Right renal cortex interstitium (tissue), 3 donors: ENCODE measurements at places on chromosomes 7 and 10. TPM values are rescaled to one million over a fixed set of nuclear protein-coding genes. Genes with fewer than 3 reads are reported as not detected.

The ITIH2 gene
- polyA plus RNA-seq: 0.19 TPM

- no peak for DNase-seq
Observed at GRCh38 chr7:151124481-151124880, 38.2 kb downstream of the AGAP3 start.

- no peak for DNase-seq
Observed at GRCh38 chr7:152144557-152145245, 119.2 kb downstream of the GALNT11 start.

DNA sequence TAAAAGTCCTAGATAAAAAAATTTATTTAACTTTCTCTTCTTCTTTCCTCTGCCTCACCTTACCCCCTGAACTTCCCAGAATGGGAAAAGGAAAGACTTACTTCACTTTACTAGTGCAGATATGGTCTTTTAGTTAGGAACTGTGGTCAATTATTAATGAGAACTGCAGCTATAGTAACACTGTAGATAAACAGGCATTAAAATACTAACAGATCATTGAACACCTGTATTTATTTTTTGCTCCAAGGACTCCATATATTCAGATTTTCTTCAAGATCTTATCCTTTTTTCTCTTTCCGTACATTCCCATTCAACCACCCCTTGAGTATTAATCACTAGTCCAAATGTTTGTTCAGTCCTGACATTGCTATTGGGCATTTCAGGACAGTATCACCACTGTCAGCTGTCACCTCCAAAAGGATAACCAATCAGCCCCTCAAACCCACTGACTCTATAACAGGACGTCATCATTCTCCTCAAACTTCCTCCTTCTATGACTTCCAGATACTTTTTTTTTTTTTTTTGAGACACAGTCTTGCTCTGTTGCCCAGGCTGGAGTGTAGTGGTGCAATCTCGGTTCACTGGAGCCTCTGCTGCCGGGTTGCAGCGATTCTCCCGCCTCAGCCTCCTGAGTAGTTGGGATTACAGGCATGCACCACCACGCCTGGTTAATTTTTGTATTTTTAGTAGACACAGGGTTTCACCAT lies 4.2 kb downstream of the CPVL start:
- peak; percentile 14 for DNase-seq

DNA sequence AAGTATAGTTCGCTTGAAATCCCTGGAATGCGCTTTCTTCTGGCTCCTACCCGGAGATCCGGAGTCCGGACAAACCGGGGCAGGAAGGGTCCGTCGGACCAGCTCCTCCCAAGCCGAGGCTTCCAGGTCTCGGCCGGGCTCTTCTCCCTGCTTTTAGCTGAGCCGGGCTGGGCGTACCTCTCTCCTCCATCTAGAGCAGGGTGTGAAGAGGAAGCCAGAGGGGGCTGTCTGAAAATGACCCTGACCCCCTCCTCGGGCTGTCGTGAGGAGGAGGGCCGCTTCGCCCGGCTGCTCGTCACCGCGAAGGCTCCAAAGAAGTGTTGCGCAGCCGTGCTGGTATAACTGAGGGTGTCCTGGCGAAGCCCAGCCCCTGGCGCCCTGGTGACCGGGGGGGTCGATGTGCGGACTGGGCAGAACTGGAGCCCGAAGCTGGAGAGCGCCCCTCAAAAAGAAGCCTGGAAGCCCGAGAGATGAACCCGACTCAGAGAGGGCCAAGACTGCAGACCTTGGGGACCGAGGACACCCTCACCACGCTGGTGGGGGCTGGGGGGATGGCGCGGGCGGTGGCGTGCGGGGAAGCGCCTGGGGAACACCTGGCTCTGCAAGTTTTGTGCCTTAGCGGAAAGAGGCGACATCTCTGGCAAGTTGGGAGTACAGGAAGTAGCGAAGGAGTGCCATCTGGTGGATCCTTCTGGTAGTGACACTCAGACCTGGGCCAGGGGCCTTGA lies 5.7 kb downstream of the KAZALD1 start:
- no peak for DNase-seq

The CDH23 gene
- 0.96 TPM for polyA plus RNA-seq

GRCh38 chr7:129832701-129833227 lies 120.0 kb downstream of the UBE2H start:
- DNase-seq: no peak

The TPK1 gene
- polyA plus RNA-seq: 10.9 TPM

DNA sequence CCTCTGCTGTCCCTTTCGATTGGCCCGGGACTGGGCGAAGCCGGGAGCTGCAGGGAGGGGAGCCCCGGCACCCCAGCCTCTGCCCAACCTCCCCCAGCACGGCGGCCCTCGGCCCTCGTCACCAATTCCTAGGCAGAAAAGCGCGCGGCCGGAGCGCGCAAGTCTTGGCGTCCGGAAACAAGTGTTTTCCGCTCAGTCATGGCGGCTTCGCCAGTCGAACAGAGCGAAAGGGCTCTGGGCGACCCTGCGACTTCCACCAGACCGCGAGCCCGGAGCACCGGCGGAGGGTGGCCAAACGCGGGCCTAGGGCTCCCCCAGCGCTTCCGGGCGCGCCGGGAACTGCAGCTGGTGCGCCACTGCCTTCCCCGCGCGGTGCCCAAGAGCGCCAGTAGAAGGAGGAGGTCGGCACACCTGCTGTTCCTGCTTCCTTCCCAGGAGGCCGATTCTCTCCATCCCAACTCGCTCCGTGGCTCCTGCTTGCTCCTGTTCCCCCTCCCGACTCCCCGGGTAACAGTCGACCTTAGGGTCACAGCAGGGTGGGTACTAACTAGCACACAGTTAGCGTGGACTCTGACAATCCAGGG lies 729.9 kb downstream of the ZWINT start:
- DNase-seq: peak; percentile 48

DNA sequence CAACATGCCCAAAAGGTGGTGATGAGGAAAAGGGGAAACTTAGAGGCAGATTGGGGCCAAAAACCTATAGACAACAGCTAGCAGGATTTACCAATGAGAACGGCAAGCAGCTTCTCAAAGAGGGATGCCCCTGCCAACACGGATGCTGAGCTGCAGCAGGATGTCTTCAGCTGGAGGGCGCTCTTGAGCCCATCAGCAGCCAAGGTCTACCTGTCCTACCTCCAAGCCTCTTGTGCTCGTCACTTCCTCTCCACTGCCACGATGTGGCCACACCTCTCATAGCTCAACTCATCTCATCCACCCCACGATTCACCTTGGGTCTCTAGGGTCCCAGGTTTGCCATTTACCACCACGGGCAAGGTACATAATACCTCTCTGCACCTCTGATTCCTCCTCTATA lies 36.5 kb downstream of the DLG5 start:
- no peak for DNase-seq

The ACHE gene
- polyA plus RNA-seq: 3.2 TPM

- DNase-seq: no peak
Observed at GRCh38 chr10:101008823-101009423, 9.3 kb downstream of the LZTS2 start.

DNA sequence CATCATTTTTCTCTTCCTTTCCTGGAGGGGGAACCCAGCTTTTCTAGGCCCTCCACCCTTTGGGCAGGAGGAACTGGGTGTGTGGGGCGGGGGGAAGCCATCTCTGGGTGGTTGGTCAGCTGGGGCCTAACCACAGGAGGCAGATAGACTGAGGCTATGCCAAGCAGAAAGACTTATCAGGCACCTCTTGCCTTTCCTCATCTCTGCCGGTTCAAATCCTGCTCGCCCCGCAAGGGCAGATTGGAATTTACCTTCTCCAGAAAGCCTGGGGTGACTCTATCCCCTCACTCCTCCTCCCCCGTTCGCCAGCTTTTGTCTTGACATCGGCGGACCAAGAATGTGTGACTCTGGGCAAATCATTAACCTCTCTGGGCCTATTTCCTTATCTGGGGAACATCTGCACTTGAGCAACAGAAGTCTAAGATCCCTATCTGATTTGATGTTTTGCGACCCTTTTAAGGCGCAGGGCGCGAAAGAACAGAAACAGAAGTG lies 584 bp upstream of the GARS1 start:
- no peak for DNase-seq

- DNase-seq: no peak
Observed at GRCh38 chr7:130009848-130010688, 41.1 kb downstream of the ZC3HC1 start.

The C10orf62 gene
- 0.35 TPM for polyA plus RNA-seq

The PNLIPRP3 gene
- polyA plus RNA-seq: not detected

GRCh38 chr7:29956487-29956836 lies 33.1 kb downstream of the SCRN1 start:
- no peak for DNase-seq

DNA sequence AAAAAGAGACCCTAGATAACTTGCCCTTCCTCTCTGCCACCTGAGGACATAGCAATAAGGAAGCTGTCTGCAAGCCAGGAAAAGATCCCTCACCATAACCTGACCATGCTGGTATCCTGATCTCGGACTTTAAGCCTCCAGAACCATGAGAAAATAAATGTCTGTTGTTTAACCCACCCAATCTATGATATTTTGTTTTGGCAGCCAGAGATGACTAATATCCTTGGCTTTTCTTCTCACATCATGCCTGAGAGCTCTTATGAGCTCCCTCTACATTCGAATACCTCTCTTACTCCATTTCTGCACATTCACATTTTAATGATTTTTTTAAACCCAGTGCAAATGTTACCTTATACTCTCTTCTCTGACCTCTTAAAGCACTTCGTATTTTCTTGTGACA lies 214.0 kb upstream of the CHRM2 start:
- DNase-seq: no peak

GRCh38 chr7:125278318-125278717 lies 348.7 kb upstream of the POT1 start:
- DNase-seq: no peak

- no peak for DNase-seq
Observed at GRCh38 chr7:17645500-17645899, 294.8 kb downstream of the SNX13 start.

DNA sequence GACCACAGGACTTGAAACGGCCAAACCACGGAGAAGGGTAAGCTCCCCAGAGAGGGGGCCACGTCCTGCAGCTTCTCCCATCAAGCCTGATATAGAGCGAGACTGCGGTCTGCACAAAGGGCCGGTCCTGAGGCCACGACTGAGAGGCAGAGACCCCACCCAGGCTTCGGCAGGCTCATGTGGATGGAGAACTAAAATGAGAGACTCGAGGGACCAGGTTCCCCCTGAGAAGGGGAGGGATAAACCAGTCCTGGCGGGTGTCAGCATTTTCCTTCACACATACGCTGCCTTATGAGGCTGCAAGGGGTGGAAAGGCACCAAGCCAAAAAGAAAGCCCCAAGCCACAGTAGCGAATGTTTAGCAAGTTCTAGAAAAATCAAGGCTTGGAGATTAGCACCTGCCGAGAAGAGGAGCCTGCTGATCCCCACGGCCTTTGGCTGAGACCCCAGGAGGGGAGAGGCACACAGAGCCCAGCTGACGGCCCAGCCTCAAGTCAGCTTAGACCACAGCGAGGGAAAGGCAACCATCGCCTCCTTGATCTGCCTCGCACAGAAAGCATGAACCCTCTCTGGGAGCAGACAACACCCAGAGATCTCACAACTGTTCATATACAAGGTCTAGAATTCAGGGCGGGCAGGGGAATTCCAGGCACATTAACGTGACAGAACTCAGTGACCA lies 92.6 kb upstream of the RNF32 start:
- DNase-seq: no peak

GRCh38 chr10:89738551-89739209 lies 37.3 kb downstream of the KIF20B start:
- DNase-seq: no peak

GRCh38 chr10:100697070-100697469 lies 48.3 kb upstream of the PAX2 start:
- DNase-seq: no peak

The DOCK1 gene
- 67.9 TPM for polyA plus RNA-seq
